IMR-90 (cell line): ENCODE measurements at places on chromosomes 1 and 21. TPM values are rescaled to one million over a fixed set of nuclear protein-coding genes. Genes with fewer than 3 reads are reported as not detected.

The SERPINC1 gene
- total RNA-seq = not detected in 2 replicates

The KLHDC9 gene
- total RNA-seq = 0.18 TPM in 1 of 2 replicates, not detected in the other

The TFF1 gene
- total RNA-seq = not detected in 2 replicates

The USH2A gene
- under 0.01 TPM in 2 replicates for total RNA-seq

The LCE1A gene
- total RNA-seq = not detected in 2 replicates

The ATP8B2 gene
- total RNA-seq = 91.0 and 91.9 TPM in 2 replicates

The UQCRHL gene
- 1.4 and 2.8 TPM in 2 replicates for total RNA-seq

The RAD54L gene
- total RNA-seq = 4.7 and 4.8 TPM in 2 replicates

The TFF2 gene
- total RNA-seq = not detected in 2 replicates

The NTMT2 gene
- not detected in 2 replicates for total RNA-seq

The ADGRL4 gene
- total RNA-seq = 3.2 and 8.6 TPM in 2 replicates

The SERTAD4 gene
- total RNA-seq = under 0.01 TPM in 2 replicates

The LRRN2 gene
- not detected in 2 replicates for total RNA-seq

The TMEM269 gene
- not detected in 2 replicates for total RNA-seq

The GBP5 gene
- total RNA-seq = not detected in 2 replicates

The SUMO3 gene
- total RNA-seq = 64.9 and 103 TPM in 2 replicates

The CLCC1 gene
- total RNA-seq = 29.6 and 41.4 TPM in 2 replicates

The S100A8 gene
- not detected in 2 replicates for total RNA-seq

The SYT2 gene
- under 0.01 TPM in 2 replicates for total RNA-seq

The SYNJ1 gene
- total RNA-seq = 3.6 and 8.3 TPM in 2 replicates

The PLEKHN1 gene
- total RNA-seq = 0.28 and 0.54 TPM in 2 replicates

The IQGAP3 gene
- 13.6 TPM in 2 replicates for total RNA-seq

The LCE3D gene
- total RNA-seq = not detected in 2 replicates

The PLPP3 gene
- 46.4 and 56.6 TPM in 2 replicates for total RNA-seq

The MYBPH gene
- total RNA-seq = not detected in 2 replicates

The TMEM234 gene
- 10.0 and 10.8 TPM in 2 replicates for total RNA-seq
